Urinary bladder (tissue), 4 donors: ENCODE measurements at places on chromosomes 2 and 18. TPM values are rescaled to one million over a fixed set of nuclear protein-coding genes. Genes with fewer than 3 reads are reported as not detected.

The MPHOSPH10 gene
- total RNA-seq = 24.3 TPM

The DSG2 gene
- total RNA-seq = 44.1 TPM

The NFATC1 gene
- total RNA-seq = 11.3 TPM

The ZNF804A gene
- total RNA-seq = 4.3 TPM

The ZSWIM2 gene
- 0.21 TPM for total RNA-seq

The UGT1A5 gene
- total RNA-seq = 0.79 TPM

The ALPG gene
- not detected for total RNA-seq

The LHCGR gene
- total RNA-seq = 5.6 TPM
